ENCODE measurements at places on chromosomes 2 and 18. TPM values are rescaled to one million over a fixed set of nuclear protein-coding genes. Genes with fewer than 3 reads are reported as not detected.

- peaks cover 11% of the 10 kb centered on the region for H3K4me1 ChIP-seq
- H3K27ac ChIP-seq, result no peak overlapping the region
- DNase-seq, result no peak
- H3K27me3 ChIP-seq, result no peaks in the 10 kb centered on the region
- no peak overlapping the region for H3K4me3 ChIP-seq
- H3K36me3 ChIP-seq, result no peaks in the 10 kb centered on the region
Observed at GRCh38 chr2:168583710-168584521, 127.8 kb downstream of the CERS6 start.

- DNase-seq, result no peak
- no peak overlapping the region for H3K27ac ChIP-seq
- no peaks in the 10 kb centered on the region for H3K36me3 ChIP-seq
- H3K4me3 ChIP-seq, result no peak overlapping the region
- H3K4me1 ChIP-seq, result no peaks in the 10 kb centered on the region
Observed at GRCh38 chr2:143026411-143027054, 102.7 kb upstream of the ARHGAP15 start.

- no peaks in the 10 kb centered on the region for H3K4me1 ChIP-seq
- no peak overlapping the region for H3K27ac ChIP-seq
- DNase-seq, result no peak
- no peaks in the 10 kb centered on the region for H3K36me3 ChIP-seq
Observed at GRCh38 chr2:16302431-16303272, 362.3 kb downstream of the MYCN start.

DNA sequence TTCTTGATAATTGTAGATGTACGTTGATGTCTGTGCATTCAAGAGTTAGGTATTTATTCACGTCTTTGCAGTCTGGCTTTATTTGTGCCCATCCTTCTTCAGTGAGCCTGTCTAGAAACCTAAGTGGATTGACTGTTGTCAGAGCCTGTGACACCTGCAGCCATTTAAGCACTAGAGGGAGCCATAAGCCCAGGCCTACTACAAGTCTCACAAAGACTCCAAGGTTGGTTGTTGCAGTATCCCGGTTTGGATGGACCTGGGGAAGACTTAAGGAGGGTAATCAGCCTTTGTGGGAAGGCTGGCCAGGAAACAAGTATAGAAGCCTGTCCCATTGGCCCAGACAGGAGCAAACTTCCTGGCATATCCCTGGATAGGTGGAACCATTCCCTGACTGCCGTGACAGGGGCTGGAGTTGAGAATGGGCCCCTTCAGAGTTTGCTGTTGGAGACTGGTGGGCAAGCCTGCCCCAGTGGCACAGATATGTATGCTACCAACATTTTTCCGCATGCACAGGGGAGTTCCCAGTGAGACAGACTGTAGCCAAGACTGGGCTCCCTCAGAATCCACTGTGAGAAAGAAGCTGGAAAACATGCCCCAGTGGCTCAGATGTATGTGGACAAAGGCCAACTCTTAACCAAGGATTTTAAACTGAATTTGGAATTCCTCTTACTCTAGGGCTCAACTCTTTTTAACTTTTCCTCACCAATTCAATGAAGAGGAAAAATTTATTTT, 9.3 kb upstream of the LRRC30 start:
- no peak for DNase-seq
- no peak overlapping the region for H3K4me3 ChIP-seq
- no peak overlapping the region for H3K27ac ChIP-seq
- no peaks in the 10 kb centered on the region for H3K4me1 ChIP-seq
- no peaks in the 10 kb centered on the region for H3K27me3 ChIP-seq

DNA sequence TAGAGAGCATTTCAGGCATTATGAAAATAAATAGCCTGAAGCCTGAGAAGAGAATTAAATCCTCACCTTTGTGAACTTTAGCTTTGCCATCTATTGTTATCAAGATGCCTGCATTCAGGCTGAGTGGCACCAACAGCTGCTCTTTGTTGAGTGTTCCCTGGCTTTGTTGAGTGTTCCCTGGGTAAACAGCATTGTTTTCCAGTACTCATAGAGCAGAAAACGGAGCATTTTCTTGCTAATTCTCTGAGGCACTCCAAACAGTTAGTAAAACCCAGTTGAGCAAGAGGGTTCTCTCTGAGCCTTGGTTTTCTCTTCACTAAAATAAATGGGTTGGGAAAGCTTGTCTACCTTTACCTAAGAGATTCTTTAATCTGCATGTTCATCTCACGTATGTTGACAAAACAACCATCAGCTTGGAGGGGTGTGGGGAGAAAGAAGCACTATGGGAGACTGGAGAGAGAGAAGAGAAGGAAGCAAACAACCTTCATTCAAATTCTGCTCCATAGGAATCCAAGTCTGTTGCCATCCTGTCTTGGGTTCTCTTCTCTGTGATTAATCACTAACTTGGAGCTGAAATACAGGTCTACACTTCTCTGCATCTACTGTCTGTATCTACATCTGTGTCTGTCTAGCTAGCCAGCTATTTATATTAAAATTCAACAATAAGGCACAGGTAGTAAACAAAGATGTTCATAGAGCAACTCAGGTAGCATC, 567.0 kb upstream of the SOX11 start:
- no peak for DNase-seq
- H3K27me3 ChIP-seq, result no peaks in the 10 kb centered on the region
- H3K36me3 ChIP-seq, result no peaks in the 10 kb centered on the region
- no peak overlapping the region for H3K4me3 ChIP-seq
- no peak overlapping the region for H3K27ac ChIP-seq
- H3K4me1 ChIP-seq, result no peaks in the 10 kb centered on the region

GRCh38 chr2:101480764-101481163, 5.9 kb upstream of the RFX8 start:
- H3K4me3 ChIP-seq, result no peak overlapping the region
- H3K36me3 ChIP-seq, result no peaks in the 10 kb centered on the region
- H3K27me3 ChIP-seq, result no peaks in the 10 kb centered on the region

LIPG gene
- total RNA-seq, result 0.56 TPM

DNA sequence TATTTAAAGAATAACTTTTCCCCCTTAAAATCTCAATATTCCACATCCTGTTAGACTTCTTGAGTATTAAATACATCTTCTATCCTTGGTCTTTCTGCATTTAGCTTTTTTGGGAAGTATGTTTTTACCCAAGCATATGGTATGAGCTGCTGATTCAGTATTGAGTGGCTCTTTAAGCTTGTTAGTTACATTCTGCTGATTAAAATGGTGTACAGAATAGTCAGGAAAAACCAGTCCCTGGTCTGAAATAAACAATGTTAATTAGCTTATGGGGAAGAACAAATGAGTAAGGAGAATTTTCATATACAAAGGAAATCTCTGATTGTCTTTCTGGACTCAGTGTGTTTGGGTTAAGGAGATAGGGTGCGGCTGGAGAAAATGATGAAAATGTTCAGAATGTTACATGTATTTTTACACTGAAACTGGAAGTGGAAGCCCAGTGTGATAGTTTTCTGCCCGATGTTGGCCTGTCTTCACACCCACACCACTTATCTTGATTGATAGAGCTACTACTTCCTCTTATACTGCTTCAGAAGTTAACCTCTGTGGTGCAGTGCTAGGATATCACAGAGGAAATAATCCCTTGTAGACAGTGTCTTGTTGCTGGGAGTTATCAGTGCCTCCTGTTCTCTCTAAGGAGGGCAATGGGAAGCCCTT, 84.0 kb downstream of the MSH2 start:
- no peaks in the 10 kb centered on the region for H3K27me3 ChIP-seq
- H3K4me3 ChIP-seq, result no peak overlapping the region
- H3K36me3 ChIP-seq, result no peaks in the 10 kb centered on the region
- no peaks in the 10 kb centered on the region for H3K4me1 ChIP-seq
- no peak for DNase-seq

- no peak overlapping the region for H3K27ac ChIP-seq
- no peak overlapping the region for H3K4me3 ChIP-seq
- no peaks in the 10 kb centered on the region for H3K36me3 ChIP-seq
- H3K4me1 ChIP-seq, result peaks cover 2% of the 10 kb centered on the region
- no peak for DNase-seq
- no peaks in the 10 kb centered on the region for H3K27me3 ChIP-seq
Observed at GRCh38 chr2:99692785-99693184, 203.0 kb upstream of the REV1 start.

GRCh38 chr2:69253611-69254301, 133.3 kb downstream of the GFPT1 start:
- H3K27ac ChIP-seq, result no peak overlapping the region
- no peak for DNase-seq
- H3K36me3 ChIP-seq, result no peaks in the 10 kb centered on the region
- no peaks in the 10 kb centered on the region for H3K27me3 ChIP-seq

DNA sequence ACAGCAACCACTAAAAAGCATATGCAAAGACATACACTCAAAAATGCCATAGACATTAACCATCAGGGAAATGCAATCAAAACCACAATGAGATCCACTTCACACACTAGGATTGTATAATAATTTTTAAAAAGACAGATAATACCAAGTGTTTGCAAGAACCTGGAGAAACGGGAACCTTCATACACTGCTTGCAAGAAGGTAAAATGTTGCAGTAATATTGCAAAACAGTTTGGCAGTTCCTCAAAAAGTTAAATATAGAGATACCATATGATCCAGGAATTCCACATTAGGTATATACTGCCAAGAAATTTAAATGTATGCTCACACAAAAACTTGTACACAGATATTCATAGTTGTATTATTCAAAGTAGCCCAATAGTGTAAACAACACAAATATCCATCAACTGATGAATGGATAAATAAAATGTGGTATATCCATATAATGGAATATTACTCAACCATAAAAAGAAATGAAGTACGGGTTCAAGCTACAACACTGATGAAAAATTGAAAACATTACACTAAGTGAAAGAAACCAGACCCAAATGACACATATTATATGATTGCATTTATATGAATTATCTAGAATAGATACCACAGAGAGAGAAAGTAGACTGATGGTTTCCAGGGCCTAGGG, 14.7 kb upstream of the CHMP3 start:
- no peak overlapping the region for H3K27ac ChIP-seq
- no peaks in the 10 kb centered on the region for H3K27me3 ChIP-seq
- H3K36me3 ChIP-seq, result no peaks in the 10 kb centered on the region
- no peaks in the 10 kb centered on the region for H3K4me1 ChIP-seq
- no peak for DNase-seq
- H3K4me3 ChIP-seq, result no peak overlapping the region

CDH7 gene
- 0.12 TPM for total RNA-seq

DNA sequence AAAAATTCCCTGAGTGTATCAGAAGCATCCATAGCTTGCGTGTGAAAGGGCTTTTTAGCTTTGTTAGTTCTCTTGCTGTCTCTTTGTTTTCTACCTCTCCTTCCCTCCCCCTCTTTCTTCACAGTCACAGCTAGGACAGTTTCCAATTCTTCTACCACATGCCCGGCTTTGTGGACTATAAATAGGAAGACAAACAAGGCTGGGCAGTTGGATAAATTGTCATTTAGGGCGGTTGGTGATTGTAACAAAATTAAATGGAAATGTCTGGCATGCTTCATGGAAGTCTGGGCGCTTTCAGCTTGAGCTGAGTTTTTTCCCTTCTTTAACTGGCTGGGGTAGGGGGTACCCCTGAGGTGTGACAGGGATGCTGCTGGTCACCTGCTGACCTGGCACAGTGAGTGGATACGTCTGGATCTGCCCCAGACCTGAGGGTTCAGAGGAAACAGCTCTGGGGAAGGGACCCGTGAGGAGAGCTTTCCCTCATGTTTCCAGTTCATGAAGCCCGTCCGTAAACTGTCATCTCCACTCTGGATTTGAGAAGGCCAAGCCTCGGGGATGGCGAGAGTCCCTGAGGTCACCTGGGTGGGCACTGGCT, 29.0 kb upstream of the GIGYF2 start:
- H3K4me3 ChIP-seq, result no peak overlapping the region
- H3K36me3 ChIP-seq, result no peaks in the 10 kb centered on the region
- H3K27me3 ChIP-seq, result no peaks in the 10 kb centered on the region
- H3K4me1 ChIP-seq, result no peaks in the 10 kb centered on the region

GRCh38 chr2:37588316-37588777, 83.1 kb downstream of the CDC42EP3 start:
- H3K36me3 ChIP-seq, result no peaks in the 10 kb centered on the region
- H3K4me1 ChIP-seq, result peaks cover 17% of the 10 kb centered on the region
- no peak overlapping the region for H3K4me3 ChIP-seq
- no peak for DNase-seq
- H3K27ac ChIP-seq, result no peak overlapping the region

DNA sequence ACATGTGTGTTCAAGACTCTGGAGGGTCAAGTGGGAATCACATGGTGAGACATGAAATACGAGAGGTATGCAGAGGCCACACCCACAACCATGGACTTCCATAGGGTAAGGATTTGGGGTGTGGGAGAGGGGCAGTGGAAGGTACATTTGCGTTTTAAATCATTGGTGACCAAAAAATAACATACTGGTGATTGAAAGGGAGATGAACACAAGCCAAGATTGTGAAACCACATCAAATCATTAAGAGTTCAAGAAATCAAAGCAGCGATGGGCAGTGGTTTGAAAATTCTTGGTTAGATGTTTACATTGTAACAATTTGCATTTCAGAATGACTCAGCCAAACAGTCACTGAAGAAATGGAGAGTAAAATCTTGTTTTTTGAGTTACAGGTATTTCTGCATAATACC, 1.9 kb upstream of the CABYR start:
- DNase-seq, result no peak
- no peaks in the 10 kb centered on the region for H3K36me3 ChIP-seq
- H3K27me3 ChIP-seq, result no peaks in the 10 kb centered on the region
- H3K27ac ChIP-seq, result no peak overlapping the region

DNA sequence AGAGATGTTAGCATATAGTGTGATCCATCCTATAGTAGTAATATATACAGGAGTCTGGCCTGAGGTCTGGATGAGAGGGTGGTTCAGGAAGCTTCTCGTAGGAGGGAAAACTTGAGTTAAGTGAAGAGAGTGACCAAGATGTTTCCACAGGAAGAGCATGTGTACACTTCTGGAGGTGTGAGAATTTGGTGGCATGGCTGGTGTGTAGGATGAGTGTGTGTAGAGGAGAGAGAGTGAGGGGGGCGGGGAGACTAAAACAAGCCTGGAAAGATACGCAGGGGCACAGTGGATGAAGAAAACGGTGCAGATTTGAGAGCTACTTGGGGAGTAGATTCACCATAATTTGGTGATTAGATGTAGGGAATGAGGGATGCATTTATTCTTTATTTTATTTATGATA, 43.5 kb upstream of the CTLA4 start:
- no peaks in the 10 kb centered on the region for H3K27me3 ChIP-seq
- no peaks in the 10 kb centered on the region for H3K36me3 ChIP-seq
- H3K4me3 ChIP-seq, result no peak overlapping the region
- no peak for DNase-seq

DNA sequence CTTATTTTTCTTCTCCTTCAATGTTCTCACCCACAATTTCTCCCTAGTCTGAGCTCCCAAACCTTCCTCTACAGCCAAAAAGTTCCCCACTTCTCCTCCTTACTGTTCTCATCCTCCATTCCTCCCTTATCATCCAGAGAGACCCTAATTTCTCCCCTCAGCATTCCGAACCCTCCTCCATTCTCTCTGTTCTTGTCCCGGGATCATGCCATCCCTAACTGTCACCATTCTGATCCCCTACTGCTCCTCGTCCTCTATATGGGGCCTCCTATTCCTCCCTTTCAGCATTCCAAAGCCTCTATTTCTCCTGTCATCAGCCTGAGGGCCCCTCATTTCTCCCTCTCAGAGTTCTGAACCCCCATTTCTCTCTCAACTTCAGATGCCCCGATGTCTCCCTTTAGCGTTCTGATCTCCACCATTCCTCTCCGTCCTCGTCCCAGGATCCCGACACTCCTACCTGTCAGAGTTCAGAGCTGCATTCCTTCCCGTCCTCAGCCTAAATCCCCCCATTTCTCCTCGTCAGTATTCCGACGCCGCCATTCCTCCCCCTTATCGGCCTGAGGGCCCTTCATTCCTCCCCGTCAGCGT, 522 bp downstream of the MBD1 start:
- H3K4me3 ChIP-seq, result peak overlapping the region; percentile 95
- H3K4me1 ChIP-seq, result peaks cover 8% of the 10 kb centered on the region
- DNase-seq, result no peak
- no peaks in the 10 kb centered on the region for H3K27me3 ChIP-seq
